Epithelial cell of umbilical artery (primary cell): ENCODE measurements at places on chromosomes 3 and 15. TPM values are rescaled to one million over a fixed set of nuclear protein-coding genes. Genes with fewer than 3 reads are reported as not detected.

CELSR3 gene
- total RNA-seq = under 0.01 and 0.15 TPM in 2 replicates

DNAJA4 gene
- 5.2 and 8.8 TPM in 2 replicates for total RNA-seq

TUSC7 gene
- under 0.01 TPM in 1 of 2 replicates, not detected in the other for total RNA-seq

CKMT1B gene
- total RNA-seq = not detected in 2 replicates

TRAT1 gene
- not detected in 2 replicates for total RNA-seq

SLITRK3 gene
- total RNA-seq = not detected in 2 replicates

OR5H2 gene
- total RNA-seq = not detected in 2 replicates

CLPX gene
- 40.9 and 57.4 TPM in 2 replicates for total RNA-seq

CCDC39 gene
- not detected in 2 replicates for total RNA-seq

PLA2G4E gene
- not detected in 2 replicates for total RNA-seq

SLC22A14 gene
- total RNA-seq = not detected in 2 replicates

SCG3 gene
- total RNA-seq = not detected in 2 replicates

OIP5 gene
- total RNA-seq = 9.7 and 12.2 TPM in 2 replicates

HEG1 gene
- total RNA-seq = 27.9 and 51.2 TPM in 2 replicates

C2CD4B gene
- total RNA-seq = 65.3 and 94.7 TPM in 2 replicates

ITIH1 gene
- total RNA-seq = not detected in 2 replicates

SLC28A2 gene
- total RNA-seq = not detected in 2 replicates

TMEM40 gene
- 0.15 TPM in 1 of 2 replicates, not detected in the other for total RNA-seq

VWA5B2 gene
- total RNA-seq = not detected in 2 replicates

LIPC gene
- total RNA-seq = not detected in 2 replicates

NDN gene
- total RNA-seq = 38.0 and 55.3 TPM in 2 replicates

P2RY1 gene
- 0.30 and 1.3 TPM in 2 replicates for total RNA-seq

PLSCR5 gene
- total RNA-seq = not detected in 2 replicates

DLL4 gene
- 88.8 and 218 TPM in 2 replicates for total RNA-seq

CRABP1 gene
- not detected in 2 replicates for total RNA-seq

HYAL1 gene
- total RNA-seq = 0.65 and 1.4 TPM in 2 replicates

CDHR4 gene
- total RNA-seq = not detected in 2 replicates

MON1A gene
- total RNA-seq = 14.3 and 20.5 TPM in 2 replicates

EIF4A2 gene
- 732 and 2,203 TPM in 2 replicates for total RNA-seq

NMNAT3 gene
- total RNA-seq = 0.30 and 0.32 TPM in 2 replicates

ARNT2 gene
- total RNA-seq = 0.15 TPM in 1 of 2 replicates, not detected in the other

MYO9A gene
- 17.9 and 24.2 TPM in 2 replicates for total RNA-seq

ZPLD1 gene
- not detected in 2 replicates for total RNA-seq

IGF2BP2 gene
- 48.1 and 68.4 TPM in 2 replicates for total RNA-seq

CDCP1 gene
- total RNA-seq = 0.97 and 2.0 TPM in 2 replicates

CCDC9B gene
- 19.5 and 28.4 TPM in 2 replicates for total RNA-seq

CSNK1G1 gene
- total RNA-seq = 18.8 and 26.3 TPM in 2 replicates

ADCY5 gene
- total RNA-seq = under 0.01 TPM in 1 of 2 replicates, not detected in the other

SLC51A gene
- not detected in 2 replicates for total RNA-seq

AADACL2 gene
- not detected in 2 replicates for total RNA-seq

ARHGAP31 gene
- 19.5 and 22.9 TPM in 2 replicates for total RNA-seq

SLC24A5 gene
- under 0.01 TPM in 1 of 2 replicates, not detected in the other for total RNA-seq

TBC1D2B gene
- 21.4 and 27.5 TPM in 2 replicates for total RNA-seq

CPOX gene
- 30.5 and 35.0 TPM in 2 replicates for total RNA-seq

SLC22A13 gene
- not detected in 2 replicates for total RNA-seq

KIF15 gene
- 15.3 and 19.9 TPM in 2 replicates for total RNA-seq

NPAP1 gene
- total RNA-seq = not detected in 2 replicates
